ENCODE measurements at places on chromosomes 5 and 9.

- no peak for DNase-seq
These were observed 64.8 kb downstream of the PAPPA start for GRCh38 chr9:116218399-116218798.

DNA sequence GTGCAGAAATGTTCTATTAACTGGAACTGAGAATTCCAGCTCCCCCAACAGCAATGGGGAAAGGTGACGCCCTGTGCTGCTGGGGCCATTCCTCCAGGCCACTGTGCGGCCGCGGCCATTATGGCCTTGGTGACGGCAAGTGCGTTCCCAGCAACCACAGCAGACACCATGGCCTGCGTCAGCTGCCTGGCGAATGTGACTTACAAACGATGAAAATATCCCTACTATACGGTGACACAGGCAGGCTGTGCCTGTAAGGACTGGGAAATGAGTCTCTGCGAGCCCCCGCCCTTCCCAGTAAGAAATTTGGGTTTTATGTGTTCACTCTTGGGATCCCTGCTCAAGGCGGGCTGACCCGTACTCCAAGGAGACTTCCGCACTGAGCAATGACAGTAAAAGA lies 20.6 kb downstream of the CLPTM1L start:
- DNase-seq = no peak

DNA sequence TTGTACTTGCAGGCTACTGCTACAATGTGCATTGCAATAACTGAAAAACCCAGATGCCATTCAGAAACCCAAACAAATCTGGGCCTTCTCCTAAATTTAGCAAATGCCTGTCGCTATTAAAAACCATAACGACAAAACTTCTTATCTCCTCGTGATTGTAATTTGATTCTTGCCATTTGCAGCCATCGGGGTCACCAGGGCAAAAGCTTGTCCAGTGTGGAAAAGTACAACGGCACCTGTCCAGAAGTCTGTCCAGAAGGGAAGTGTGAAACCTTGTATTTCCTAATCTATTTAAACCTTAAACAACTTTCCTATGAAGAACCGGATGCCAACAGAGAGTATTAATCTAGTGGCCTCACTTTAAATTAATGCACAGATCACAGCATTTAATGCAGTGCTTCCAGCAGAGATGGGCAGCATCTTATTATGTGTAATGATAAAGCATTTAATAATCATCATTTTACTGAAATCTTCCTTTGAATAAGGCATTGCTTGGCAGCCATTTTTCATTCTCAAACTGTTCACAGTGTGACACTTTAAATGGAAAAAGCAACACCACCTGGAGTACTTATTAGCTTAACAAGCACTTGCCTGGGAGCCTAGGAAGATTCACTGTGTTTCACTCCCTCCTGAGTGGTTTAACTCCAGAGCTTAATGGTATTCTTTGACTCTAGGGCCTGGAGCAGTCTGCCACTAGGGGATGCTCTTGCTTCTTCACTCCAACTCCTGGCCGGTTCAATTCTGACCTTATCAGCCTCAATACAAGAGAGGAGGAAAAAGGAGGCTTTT lies 4.9 kb upstream of the C7 start:
- DNase-seq = no peak

- DNase-seq = no peak
These were observed 52.5 kb upstream of the PTGS1 start for GRCh38 chr9:122318284-122318683.

GRCh38 chr9:86885232-86885631 lies 62.1 kb downstream of the GAS1 start:
- DNase-seq = no peak

- no peak for DNase-seq
These were observed 188.6 kb downstream of the PARP8 start for GRCh38 chr5:50855001-50855400.

DNA sequence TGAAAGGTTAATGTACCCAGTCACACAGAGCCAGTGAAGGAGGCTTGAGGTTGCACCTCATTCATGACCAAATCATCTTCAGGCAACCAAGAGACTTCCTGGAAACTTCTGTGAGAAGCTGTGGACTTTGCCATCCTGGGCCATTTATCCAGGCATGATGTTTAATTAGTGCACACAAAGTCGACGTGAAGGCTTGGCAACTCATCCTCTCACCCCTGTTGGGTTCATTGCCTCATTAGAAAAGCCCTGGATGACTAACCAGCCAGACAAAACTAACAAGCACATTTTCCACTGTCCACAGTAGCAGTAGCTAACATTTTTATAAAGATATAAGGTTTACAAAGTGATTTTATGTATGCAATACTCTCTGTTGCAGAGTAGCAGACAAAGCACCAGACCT lies 65.7 kb upstream of the ZNF462 start:
- DNase-seq = no peak

DNA sequence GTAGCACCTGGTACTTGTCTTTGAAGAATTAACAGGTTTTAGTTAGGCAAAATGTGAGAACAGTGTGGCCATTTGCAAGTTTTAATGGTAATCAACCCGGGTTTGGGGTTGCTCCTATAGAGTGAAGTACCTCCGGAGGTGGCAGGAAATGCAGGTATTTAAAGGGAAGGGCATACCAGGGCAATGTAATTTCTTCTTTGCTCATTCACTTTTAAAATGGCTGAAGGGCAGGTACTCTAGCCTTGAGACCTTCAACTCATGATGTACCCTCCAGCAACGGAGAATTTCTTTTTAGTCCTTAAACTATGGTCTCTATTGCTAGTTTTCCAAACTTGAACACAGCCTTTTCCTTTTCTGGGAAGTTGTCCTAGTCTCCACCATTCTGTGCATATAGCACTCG lies 1.3 kb upstream of the HSPA4 start:
- no peak for DNase-seq

GRCh38 chr9:80467632-80468031 lies 895.9 kb downstream of the TLE4 start:
- no peak for DNase-seq

DNA sequence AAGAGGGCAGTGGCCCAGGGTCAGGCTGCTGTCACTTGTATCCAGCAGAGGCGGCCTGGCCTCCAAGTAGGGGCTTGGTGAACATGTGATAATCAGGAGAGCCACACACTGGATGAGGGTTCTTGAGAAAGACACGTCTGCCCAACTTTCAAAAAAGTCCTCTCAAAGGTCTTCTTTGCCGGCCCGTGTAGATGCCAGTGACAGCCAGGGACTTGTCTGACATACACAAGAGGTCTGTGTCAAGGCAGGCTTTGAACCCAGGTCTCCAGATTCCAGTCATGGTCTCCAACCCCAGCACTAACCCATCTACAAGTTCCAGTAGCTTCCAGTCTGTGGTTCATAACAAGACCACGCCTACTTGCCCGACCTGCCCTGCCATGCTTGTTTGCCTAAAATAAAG lies 7.9 kb upstream of the AMBP start:
- no peak for DNase-seq

All from T follicular helper cell (primary cell).